Activated CD4-positive, alpha-beta T cell treated with anti-CD3 and anti-CD28 coated beads, Interleukin-2, amount 10 ng/mL, durations not matched to agents 24 days and 14 days (primary cell): ENCODE measurements at places on chromosomes 6 and 20.

- DNase-seq = no peak
These were observed 42.0 kb downstream of the EDN1 start for GRCh38 chr6:12331951-12332749.

DNA sequence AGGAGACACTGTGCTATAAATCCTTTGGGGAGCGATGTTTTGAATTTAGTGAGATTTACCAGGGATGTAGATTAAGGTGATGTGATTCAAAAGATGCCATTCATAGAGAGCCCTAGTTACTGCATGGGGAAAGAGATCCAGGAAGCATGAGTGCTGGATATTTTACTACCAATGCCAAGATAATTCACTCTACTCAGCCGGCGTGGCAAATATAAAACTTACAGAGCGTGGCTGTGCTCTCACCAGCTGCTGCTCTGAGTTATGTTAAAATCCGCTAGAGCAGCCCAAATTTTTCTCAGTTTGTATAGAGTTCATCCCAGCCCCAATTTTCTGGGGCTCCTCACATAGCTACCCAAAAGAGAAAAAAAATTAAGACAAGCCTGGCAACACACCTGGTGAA is 48.6 kb downstream of the BFSP1 start:
- no peak for DNase-seq

DNA sequence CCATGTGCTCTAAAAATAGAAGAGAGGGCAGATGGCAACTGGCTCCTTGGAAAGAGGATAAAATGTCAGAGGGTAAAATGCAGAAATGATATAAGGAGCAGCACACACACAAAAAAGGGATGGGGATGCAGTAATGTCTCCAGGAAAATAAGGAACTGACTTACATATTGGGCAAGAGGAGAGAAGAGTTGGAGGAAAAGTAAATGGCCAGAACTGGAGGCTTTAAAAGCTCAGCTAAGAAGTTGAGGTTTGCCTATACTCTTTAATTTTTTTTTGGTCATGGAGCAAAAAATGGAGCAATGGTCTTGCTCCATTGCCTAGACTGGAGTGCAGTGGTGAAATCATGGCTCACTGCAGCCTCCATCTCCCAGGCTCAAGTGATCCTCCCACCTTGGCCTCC is 93.7 kb downstream of the SULF2 start:
- DNase-seq = no peak

GRCh38 chr20:39878809-39879208 is 810.2 kb downstream of the MAFB start:
- no peak for DNase-seq

DNA sequence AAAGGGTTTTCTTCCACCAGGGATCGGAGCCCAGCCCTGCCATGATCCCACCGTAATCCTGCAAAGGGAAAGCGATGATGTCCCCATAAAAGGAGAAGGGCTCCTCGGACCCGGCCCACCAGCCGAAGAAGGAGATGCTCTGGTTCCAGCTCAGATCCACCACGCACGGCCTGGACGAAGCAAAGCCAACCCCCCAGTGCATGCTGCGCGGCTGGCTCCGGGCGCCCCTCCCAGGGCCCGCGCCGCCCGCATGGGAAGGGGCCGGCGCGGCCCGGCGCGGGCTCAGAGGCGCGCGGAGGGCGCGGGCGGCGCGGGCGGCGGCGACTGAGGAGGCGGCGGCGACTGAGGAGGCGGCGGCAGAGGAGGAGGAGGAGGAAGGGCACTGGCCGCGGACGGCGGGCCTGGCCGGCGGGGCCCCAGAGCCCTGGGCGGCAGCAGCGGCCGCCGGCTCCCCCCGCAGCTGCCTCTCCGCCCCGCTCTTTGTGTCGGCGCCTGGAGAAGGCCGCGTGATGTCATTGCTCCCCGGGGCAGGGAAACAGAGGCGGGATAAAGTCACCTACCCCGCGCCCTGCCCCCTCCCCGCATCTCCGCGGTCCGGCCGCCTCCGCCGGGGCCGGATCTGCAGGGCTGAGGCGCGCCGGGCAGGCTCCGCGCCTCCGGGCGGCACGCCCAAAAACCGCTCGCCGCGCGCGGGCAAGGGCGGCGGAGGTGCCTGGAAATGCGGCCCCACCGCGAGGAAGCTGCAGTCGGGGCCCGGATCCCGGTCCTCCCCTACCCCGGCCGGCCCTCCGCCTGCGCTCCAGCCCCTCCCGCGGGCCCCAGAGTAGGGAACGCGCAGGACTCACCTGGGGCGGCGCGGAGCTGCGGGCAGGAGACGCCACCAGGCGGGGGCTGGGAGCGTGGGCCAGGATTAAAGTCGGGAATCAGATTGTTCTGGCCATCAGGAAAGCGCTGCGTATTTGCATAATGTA is at the start of gene FAXC:
TSS of gene FAXC (minus strand) at position 504 of the 971 bp plus-strand sequence. CDS start at position 202, 302 bp downstream.
- peak; percentile 69 for DNase-seq

- DNase-seq = no peak
These were observed 71.4 kb downstream of the VTA1 start for GRCh38 chr6:142218446-142218845.

DNA sequence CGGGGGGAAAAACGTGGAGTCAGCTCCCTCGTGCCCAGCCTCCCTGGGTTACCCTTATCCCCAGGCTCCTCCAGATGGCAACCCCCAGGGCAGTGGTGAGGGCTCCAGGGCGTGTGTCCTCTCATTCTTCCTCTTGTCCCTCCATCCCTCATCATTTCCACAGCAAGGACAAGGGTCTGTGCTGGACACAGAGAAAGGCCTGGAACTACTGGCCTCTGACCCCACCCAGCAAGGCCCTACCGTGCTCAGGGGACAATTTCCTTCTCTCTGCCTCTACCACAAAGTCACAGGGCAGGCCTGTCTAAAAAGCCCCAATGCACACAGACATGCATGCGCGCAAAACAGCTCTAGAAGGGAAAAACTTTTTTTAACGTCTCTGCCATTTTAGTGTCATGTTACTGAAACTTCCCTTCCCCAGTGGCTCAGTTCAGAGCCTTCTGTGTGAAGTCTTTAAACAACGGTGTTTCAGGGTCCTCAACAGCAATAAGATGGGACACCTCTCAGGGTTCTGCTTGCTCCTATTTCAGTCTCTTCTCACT is 1.1 kb upstream of the SLC35B2 start:
- DNase-seq = no peak

- no peak for DNase-seq
These were observed 136.5 kb downstream of the DOK5 start for GRCh38 chr20:54611708-54612412.

GRCh38 chr6:37860226-37860839 is 40.8 kb downstream of the ZFAND3 start:
- DNase-seq = peak; percentile 67

- DNase-seq = no peak
These were observed 73.5 kb downstream of the SOX4 start for GRCh38 chr6:21666853-21667681.
